ENCODE measurements at places on chromosomes 2 and 18.

DNA sequence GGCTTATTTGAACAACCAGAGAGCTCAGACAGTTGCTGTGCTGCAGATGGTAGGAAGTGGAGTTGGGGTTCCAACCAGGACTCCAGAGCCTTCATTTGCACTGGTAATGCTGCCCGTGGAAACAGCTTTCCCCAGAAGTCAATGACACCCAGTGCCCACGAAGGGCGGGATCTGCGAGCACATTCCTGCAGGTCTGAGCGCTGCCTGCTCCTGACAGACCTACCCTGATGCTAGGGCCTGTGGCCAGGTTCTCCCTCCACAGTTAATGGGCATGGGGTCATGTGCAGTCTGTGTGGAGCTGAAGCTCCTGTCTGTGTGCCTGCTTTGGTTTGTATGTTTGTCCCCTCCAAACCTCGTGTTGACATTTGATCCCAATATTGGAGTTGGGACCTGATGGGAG lies 299.0 kb upstream of the HS6ST1 start:
- no peaks in the 10 kb centered on the region for H3K27me3 ChIP-seq
- H3K4me1 ChIP-seq = no peaks in the 10 kb centered on the region
- H3K27ac ChIP-seq = no peak overlapping the region

DNA sequence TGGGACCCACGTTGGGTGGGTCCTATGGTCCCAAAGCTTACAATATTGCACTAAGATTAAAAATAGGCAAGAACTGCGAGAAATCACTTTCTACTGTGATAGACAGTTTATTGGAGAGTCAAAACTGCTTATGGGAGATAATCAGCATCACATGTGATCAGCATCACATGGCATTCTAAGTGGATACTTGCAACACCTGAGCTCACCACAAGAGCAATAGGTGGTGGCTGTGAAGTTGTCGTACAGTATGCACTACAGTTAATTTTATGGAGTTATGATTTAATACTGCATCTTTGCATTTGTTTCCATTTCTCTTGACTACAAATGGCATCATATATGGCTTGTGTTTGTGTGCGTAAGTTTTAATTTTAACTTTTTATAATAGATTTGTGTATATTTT lies 11.6 kb downstream of the PNO1 start:
- H3K36me3 ChIP-seq = no peaks in the 10 kb centered on the region
- no peak for DNase-seq
- H3K4me3 ChIP-seq = no peak overlapping the region
- H3K4me1 ChIP-seq = no peaks in the 10 kb centered on the region

DNA sequence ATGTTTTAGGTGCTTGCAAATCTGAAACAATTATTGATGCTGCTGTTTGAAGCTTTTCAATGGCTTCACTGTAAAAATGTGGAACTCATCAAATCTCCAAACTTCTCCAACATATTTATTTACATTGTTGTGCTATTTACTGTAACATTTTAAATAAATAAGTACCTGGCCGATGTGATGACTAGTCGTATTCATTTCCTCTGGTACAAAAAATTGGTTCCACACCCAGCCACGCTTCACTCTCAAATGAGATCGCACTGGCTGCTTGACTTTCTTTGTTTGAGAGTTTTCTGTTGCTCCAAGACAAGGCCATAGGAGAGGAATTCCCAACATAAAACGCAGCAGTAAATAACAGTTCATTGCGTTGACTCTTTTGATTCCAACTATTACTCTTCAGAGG lies 32.0 kb downstream of the CDH19 start:
- H3K27ac ChIP-seq = no peak overlapping the region
- no peaks in the 10 kb centered on the region for H3K27me3 ChIP-seq
- H3K36me3 ChIP-seq = no peaks in the 10 kb centered on the region
- H3K4me1 ChIP-seq = no peaks in the 10 kb centered on the region

GRCh38 chr2:173872714-173873113 lies 92.5 kb downstream of the SP3 start:
- H3K4me1 ChIP-seq = peaks cover 10% of the 10 kb centered on the region
- no peak overlapping the region for H3K27ac ChIP-seq
- no peaks in the 10 kb centered on the region for H3K36me3 ChIP-seq

GRCh38 chr2:175205523-175205922 lies 24.0 kb upstream of the ATP5MC3 start:
- no peaks in the 10 kb centered on the region for H3K36me3 ChIP-seq
- H3K27me3 ChIP-seq = no peaks in the 10 kb centered on the region
- no peak for DNase-seq
- no peaks in the 10 kb centered on the region for H3K4me1 ChIP-seq
- no peak overlapping the region for H3K4me3 ChIP-seq
- H3K27ac ChIP-seq = no peak overlapping the region

DNA sequence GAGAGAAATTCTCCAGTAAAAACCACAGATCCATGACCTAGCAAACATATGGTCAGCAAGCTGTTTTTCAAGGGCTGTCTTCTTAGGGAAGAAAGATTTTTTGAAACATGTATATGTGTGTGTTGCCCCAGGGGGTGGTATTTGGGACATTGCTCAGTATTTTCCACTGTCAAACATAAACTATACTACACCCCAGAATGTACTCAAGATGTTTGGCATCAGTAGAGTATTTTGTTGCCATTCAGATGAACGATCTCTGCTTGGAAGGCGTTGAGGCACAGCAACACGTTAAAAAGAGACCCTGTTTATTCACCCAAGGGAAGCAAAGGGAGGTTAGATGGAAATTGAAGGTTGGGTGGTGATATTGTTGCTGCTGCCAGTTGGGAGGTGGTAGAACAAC lies 30.0 kb downstream of the EEF1B2 start:
- H3K4me3 ChIP-seq = no peak overlapping the region
- DNase-seq = no peak
- H3K27me3 ChIP-seq = no peaks in the 10 kb centered on the region
- H3K27ac ChIP-seq = no peak overlapping the region
